ENCODE measurements at places on chromosomes 6 and 20.

DNA sequence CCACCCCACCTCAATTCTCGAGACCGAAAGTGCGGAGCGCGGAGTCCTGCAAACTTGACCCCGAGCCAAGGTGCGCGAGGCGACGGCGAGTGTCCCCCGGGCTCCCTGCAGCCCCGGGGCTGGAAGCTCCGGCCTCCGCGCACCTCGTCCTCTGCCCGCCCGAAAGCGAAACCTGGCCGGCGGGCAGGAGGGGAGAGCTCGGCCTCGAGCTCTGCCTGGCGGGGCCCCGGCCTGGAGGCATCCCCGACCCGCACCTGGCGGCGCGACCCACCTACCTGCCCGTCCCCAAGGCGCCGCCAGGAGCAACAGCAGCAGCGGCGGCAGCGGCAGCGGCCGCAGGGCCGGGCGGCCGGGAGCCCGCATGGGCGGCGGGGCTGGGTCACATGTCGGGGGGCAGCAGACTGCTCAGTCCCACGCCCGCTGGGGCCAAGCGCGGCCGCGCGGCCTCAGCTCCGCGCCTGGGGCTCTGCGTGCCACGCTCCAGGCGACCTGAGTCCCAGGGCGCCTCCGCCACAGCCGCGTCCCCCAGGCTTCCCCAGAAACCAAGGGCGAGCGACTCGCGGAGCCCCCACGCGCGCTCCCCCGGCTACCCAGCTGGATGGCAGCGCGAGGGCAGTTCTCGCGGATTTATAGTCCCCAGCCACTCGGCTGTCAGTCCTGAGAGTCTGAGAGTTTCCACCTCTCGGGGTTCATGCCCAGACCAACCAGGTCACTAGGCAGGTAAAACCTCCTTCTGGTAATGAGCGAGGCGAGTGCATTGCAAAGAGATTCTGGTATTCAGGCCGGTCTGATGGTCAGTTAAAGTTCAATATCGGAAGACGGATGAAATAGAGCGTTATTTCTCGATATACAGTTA, at the start of gene IL20RA:
Gene IL20RA, minus strand, starts transcription at position 600 of the 856 bp plus-strand sequence. Its CDS starts 237 bp downstream, at position 363.
- no peak for DNase-seq

GRCh38 chr20:4932061-4932460, 69.2 kb downstream of the SLC23A2 start:
- DNase-seq, result no peak

DNA sequence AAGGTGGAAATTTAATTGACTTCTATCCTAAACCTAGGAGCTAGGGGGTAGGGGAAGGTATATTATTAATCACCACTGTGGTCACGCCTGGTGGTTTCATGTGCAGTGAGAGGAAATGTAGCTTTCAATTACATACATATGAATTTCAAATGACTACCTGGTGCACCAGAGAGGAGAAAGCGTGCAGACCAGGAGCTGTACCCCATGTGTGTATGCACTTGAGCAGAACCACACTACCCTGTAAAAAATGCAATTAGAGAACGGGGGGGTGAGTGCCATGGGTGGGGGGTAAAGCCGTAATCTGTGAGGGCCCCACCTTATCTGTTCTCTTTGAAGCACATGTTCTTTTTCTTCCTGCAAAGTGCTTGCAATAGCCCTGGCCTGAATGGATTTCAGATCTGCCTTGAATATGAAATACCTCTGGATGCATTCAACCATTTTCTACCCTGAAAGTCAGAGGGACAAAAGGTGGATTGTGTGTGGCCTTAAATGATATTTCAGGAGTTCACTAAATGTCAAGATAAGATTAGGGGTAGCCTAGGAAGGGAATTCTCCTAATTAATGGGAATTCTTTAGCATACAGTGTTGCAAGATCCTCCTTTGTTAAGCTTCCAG, 30.9 kb upstream of the EDN3 start:
- peak; percentile 6 for DNase-seq

GRCh38 chr6:87825821-87826221, 123.8 kb upstream of the AKIRIN2 start:
- DNase-seq, result no peak

- DNase-seq, result no peak
These were observed 27.1 kb downstream of the SAMHD1 start for GRCh38 chr20:36924167-36925045.

DNA sequence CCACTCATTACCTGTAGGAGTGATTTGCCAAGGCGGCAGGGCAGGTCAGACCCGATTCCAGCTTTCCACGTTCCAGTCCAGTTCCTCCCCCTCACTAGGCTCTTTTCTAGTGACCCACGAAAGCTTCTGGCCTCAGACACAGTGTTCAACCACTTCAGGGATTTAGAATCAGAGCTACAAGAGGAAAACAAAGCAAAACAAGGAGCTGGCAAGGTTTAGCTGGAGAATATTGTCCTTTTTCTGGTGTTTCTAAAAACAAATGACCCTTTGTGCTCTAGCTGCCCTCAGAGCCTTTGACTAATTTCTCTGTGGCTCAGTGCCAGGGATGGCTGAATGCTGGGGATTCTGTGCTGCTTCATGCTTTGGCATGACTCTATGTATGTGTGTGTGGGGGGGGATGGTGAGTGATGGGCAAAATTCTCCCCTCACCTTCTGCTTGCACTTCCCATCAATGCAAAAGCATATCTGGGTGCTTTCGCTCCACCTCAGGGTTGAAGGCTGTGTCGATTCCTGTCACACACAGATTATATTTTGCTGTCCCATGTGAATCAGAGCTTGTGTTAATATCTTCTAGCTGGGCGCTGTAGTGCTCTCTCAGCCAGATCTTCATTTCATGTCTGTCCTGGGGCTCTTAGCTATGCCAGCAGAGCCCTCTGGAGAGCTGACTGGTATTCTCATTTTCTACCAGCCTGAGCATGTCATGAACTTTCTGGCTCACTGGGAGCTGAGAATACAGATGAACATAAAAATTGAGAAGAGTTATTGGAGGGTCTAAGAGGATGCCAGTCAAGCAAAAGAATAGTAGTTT, 19.3 kb upstream of the NEDD9 start:
- no peak for DNase-seq

DNA sequence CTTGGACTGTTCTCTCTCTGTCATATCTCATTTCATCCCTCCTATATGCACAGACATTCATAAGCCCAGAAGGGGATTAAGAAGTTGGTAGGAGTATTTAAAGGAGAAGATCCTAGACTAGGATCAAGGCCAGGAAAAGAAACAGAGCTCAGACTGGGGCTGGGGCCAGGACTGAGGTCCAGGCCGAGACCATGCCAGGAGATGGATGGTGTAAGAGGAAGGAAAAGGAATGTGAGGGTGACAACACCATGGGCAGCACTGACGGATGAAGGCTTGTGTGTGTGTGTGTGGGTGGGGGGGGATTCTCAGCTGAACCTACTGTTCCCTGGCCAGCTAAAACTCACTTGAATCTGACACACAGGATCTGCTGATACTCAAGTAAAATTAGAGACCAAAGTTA, 182.1 kb downstream of the KIF6 start:
- DNase-seq, result no peak

DNA sequence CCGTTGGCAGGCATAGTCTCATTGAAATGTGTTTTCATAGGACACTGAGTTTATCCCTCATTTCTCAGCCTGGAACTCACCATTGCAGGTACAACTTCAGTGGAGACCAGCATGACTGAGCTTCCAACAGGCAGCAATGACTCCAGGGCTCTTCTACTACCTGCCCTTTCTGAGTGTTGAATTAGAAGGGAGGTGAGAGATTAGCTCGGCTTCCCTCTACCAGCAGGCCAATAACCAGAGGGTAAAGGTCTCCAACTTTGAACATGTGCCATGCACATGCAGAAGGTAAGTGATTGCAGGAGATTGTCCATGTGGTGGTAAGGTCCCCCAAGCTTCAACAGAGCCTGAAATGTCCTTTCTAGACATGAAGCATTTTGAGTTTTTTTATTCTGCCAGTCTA, 233.8 kb upstream of the SUPT3H start:
- no peak for DNase-seq

DNA sequence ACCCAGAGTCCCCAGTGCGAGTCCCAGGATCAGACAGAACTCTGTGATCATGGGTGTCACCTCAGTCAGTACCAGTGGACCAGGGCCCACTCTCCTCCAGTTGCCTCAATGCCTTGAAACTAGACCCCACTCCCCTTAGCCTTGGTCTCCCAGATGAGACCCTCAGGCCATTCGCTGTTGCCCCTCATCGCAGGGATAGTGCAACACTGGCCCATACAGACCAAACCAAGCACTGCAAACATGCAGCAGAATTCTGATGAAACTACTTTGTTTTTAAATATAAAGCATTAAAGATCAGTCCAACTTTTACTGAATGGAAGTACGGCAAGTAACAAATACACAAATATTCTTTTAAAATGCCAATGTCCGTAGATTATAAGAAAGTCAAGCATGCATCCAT, 101.2 kb upstream of the NT5E start:
- no peak for DNase-seq

GRCh38 chr20:1164871-1165270, 19.9 kb downstream of the TMEM74B start:
- DNase-seq, result no peak

Measured in activated CD4-positive, alpha-beta T cell treated with anti-CD3 and anti-CD28 coated beads, Interleukin-2, Interleukin-6, amounts not matched to agents 100 ng/mL and 50 ng/mL, durations not matched to agents 16 hours and 8 hours (primary cell).